ENCODE measurements at places on chromosomes 6 and 20. TPM values are rescaled to one million over a fixed set of nuclear protein-coding genes. Genes with fewer than 3 reads are reported as not detected.

ZBTB9 gene
- 4.1 TPM for total RNA-seq

GRCh38 chr20:54155736-54156317 is 18.0 kb downstream of the CYP24A1 start:
- DNase-seq = no peak

- DNase-seq = no peak
Measured at GRCh38 chr6:69835414-69836179, 30.8 kb upstream of the COL19A1 start.

SLA2 gene
- total RNA-seq = 0.30 TPM

DNA sequence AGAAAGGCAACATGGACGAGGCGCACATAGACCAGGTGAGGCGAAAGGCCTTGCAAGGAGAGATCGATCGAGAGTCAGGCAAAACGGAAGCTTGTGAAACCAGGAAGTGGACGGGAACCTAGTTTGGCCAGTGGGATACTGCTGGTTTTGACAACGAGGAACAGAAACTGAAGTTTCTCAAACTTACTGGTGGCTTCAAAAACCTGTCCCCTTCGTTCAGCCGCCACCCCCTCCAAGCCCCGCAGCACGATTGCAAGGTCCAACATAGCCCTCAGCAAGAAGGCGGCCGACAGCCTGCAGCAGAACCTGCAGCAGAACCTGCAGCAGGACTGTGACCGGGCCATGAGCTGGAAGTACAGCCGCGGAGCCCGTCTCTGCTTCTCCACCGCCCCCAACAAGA is 238.0 kb downstream of the KHDC1L start:
- DNase-seq = no peak

DNA sequence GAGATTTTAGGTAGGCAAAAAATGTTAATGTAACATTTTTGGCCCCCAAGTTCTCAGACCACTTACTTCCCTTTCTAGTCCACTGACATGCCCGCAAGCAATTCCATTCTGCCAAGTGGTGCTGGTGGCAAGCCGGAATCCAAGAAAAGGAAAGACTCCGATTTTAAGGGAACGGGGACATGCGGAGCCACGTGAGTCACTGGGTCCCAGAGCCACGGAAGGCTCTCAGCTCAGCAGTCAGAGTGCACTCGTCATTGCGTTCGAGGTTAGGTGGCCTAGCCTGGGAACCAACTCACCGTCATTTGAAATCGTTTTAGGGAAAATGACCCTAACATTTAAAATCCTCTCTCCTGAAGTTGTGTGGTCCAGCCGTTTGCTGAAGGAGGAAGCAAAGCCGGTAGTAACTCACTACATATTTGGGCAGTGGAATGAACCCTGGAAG is 711 bp upstream of the SIRT5 start:
- no peak for DNase-seq

NRSN1 gene
- total RNA-seq = not detected

- no peak for DNase-seq
Measured at GRCh38 chr6:15464211-15464725, 198.6 kb downstream of the DTNBP1 start.

- no peak for DNase-seq
Measured at GRCh38 chr6:64589961-64590360, 954.4 kb downstream of the PHF3 start.

DNA sequence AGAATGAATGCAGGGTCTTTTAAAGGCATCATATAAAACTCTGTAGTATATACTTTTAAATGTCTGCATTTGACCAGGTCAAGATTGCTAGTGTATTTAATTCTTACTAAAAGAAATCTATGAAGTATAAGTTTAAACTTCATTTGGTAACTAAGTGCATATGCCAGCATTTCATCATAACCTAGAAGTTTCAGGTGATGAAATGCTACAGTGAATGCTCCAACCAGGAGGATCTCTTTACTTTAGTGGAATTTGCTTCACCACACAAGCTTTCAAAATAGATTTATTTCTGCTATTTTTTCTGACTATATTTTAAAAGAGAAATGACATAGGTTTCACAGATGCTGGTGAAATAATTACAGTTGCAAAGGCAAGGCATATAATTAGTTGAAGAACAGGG is 141.9 kb downstream of the HIVEP2 start:
- DNase-seq = no peak

SLC22A16 gene
- total RNA-seq = 0.32 TPM

DNA sequence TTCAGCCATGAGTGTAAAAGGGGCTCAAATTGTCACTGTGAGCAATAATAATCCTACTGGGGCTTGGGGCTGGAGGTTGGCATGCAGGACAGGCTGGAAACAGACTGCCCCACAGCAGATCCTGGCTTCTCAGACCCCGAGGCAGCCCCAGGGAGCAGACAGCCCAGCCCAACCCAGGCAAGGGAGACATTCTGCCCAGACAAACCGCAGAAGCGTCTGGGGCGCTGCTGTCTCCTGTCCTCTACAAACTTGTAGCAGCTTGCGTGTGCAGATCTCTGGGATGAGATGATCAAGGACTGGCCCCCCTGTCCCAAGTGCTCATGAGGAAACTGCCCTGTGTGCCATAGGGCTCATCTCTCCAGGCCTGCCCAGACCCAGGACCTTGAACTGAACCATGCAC is 84.6 kb downstream of the MAFB start:
- DNase-seq = no peak

- DNase-seq = no peak
Measured at GRCh38 chr20:57990396-57990987, 238.0 kb downstream of the ANKRD60 start.

SLC35F1 gene
- 5.8 TPM for total RNA-seq

GRCh38 chr6:132140189-132140588 is 189.0 kb upstream of the CCN2 start:
- DNase-seq = no peak

GRCh38 chr20:31998246-31998645 is 12.0 kb upstream of the CCM2L start:
- DNase-seq = no peak

TRIM40 gene
- total RNA-seq = not detected

DNA sequence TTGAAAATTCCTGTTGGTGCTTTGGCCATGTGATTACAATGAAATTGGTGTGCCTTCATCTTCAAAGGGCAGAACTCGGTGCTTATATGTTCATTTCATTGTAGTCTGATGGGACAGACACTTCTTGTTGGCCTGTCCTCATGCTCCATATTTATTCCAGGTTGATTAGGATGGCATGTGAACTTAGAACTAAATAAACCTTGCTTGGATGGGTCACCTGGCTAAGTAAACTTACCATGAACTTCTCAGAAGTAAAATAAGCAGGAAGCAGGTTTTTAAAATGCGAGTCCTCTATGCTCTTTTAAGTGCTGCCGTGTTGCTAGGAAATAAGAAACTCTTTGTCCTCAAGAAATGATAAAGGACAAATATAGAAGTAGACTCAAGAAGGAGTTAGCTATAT is 26.7 kb downstream of the ZDHHC14 start:
- DNase-seq = no peak

HTR1E gene
- not detected for total RNA-seq

SLC13A3 gene
- 0.30 TPM for total RNA-seq

DNA sequence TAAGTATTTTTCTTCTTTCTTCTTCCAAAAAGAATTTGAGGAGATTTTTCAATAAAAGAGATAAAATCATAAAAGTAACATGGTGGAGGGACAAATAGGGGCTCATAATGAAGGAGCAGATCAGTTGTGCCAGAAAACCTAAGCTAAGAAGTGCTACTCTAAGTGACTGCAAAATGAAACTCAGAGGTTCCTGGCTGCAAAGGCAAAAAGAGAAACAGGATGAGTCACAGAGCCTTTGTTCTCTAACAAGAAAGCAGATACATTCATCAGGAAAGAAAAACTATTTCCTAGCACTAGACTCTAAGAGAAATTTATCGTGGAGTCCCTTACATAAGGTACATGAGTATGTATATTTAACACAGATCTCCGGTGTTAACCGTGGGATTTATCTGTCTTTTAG is 49.8 kb downstream of the TSHZ2 start:
- no peak for DNase-seq

DNA sequence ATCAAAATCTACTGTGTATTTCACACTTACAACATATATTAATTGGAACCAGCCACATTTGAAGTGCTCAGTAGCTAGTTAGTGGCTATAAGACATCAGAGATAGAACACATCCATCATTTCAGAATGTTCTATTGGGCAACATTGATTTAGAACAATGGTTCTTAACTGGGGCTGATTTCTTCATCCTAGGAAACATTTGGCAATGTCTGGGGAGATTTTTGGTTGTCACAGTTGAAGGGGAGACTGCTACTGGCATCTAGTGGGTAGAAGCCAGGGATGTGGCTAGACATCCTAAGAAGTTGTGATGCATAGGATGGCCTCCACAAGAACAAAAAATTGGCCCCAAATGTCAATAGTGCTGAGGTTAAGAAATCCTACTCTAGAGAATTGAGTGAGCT is 132.5 kb downstream of the OLIG3 start:
- no peak for DNase-seq

- DNase-seq = no peak
Measured at GRCh38 chr20:672963-673602, 2.5 kb downstream of the SCRT2 start.

DNA sequence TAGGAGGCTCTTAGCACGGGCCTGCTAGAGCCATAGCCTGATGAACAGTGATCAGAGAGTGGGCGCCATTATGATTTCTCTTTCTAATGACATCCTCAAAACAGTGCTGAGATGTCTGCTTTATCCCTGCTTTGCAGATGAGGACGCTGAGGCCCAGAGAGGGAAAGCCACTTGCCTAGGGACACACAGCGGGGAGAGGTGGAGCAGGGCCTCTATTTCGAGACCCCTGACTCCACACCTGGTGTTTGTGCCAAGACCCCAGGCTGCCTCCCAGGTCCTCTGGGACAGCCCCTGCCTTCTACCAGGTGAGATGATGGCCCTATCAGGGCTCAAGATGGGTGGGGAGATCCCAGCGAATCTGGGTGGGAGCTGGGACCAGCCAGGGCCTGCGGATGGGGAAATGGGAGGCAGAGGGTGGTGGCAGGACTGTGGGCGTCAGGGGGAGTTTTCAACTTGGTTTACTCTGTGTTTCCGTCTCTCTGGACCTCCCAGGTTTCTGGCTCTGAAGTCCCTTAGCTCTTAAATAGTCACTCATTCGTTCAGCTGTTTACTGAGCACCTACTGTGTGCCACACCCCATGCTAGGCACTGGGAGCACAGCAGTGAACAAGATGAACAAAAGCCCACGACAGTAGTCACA is 36.7 kb downstream of the SRC start:
- DNase-seq = peak; percentile 32

COL21A1 gene
- 20.0 TPM for total RNA-seq

DNA sequence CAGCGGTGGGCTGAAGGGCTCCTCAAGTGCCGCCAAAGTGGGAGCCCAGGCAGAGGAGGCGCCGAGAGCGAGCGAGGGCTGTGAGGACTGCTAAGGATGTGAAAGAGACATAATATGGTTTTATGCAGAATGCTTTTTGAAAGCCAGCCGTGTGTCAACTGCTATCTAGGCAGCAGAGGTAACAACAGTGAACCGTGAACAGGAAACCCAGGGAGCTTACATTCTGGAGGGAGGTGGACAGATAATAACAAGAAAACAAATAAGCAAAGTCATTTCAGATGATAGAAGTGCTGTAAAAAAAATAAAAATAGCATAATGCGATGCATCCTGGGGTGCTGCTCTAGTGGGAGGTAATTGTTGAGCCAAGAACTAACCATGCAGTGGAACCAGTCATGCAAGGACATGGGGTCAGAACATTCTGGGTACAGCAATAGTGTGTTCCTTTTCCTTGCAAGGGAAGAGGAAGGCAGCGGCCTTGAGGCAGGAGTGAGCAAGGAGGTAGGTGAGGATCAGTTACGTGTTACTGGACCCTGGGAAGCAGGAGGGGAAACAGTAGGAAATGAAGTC is 134.4 kb upstream of the TMEM170B start:
- DNase-seq = no peak
